NCI-H446 (cell line): ENCODE measurements at places on chromosomes 7 and 10.

GRCh38 chr10:101562231-101562630, 25.8 kb downstream of the POLL start:
- DNase-seq, result no peak

DNA sequence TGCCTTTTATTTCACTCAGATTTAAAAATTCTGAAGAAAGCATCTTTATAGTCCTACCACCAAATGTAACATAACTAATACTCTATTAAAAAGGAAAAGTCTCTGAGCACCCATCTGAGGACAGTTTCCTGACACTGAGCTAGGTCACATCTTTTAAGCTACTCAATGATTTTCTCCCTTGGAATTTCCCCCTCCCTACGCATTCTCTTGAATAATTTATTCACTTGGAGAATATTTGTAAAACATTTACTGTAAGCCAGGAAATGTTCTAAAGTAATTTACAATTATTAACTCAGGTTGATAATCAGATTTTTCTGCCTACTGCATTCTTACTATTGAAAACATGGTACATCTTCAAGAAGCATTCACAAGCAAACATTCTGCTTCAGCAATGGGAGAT, 297.2 kb upstream of the VSTM2A start:
- no peak for DNase-seq

GRCh38 chr10:31875608-31876007, 53.0 kb downstream of the ARHGAP12 start:
- no peak for DNase-seq

- DNase-seq, result no peak
Measured at GRCh38 chr7:17342756-17343155, 44.3 kb downstream of the AHR start.

DNA sequence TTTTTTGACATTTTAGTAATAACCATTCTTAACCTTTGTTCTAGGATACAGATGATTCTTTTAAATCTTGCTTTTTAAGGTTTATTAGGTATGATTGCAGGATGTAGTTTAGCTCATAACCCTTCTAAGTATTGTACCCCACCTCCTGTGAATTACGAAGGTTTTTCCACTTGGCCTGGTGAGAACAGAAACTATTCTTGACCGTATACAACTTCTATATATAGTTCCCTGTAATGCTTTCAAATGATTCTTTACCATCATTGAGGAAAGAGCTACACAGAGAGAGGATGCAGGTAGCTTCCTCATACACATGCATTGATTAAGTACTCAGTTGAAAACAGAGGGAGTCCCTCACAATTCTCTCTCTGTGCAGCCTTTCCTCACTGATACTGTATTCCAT, 86.3 kb downstream of the PALS2 start:
- DNase-seq, result no peak

DNA sequence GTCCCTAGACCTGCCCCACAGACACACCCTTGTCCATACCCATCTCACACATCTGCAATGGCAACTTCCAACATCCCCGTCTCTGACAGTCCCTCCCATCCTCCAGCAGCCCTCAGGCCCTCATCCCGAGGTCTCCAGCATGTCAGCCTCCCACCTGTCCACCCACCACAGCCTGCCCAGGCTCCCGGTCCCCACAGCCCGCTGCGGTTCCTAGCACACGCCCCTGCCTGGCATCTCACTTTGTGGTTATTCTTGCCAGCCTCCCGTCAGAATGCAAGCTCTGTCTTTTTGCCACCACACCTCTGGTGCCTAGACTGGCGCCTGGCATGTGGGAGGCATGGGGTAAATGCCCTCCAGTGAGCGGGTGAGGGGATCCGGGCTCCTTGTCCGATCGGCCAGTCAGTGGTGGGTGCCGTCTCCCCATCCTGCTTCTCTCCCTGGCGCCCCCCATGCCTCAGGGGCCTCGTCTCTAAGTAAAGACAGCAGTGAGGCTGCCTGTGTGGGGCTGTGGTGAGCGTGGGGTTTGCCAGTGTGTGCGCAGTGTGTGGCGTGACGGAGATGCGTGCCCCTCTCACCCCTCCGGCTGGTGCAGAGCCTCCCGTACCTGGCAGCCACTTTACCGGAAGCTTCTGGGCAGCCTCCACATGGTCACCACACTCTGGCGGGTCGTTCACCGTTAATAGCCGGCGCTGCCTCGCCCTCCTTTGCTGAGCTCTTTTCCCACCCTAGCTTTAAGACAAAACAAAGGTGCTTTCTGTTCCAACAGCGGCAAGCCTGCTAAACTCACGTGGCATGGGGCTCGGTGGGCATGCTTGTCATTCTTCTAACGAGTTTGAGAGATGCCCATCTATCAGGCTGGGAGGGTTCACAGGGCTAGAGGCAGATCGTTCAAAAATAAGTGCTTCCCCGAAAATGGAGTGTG, 28.5 kb upstream of the TTYH3 start:
- no peak for DNase-seq

- no peak for DNase-seq
Measured at GRCh38 chr10:11004144-11005077, 13.3 kb upstream of the CELF2 start.

- DNase-seq, result no peak
Measured at GRCh38 chr7:159070431-159071148, 74.1 kb downstream of the VIPR2 start.

DNA sequence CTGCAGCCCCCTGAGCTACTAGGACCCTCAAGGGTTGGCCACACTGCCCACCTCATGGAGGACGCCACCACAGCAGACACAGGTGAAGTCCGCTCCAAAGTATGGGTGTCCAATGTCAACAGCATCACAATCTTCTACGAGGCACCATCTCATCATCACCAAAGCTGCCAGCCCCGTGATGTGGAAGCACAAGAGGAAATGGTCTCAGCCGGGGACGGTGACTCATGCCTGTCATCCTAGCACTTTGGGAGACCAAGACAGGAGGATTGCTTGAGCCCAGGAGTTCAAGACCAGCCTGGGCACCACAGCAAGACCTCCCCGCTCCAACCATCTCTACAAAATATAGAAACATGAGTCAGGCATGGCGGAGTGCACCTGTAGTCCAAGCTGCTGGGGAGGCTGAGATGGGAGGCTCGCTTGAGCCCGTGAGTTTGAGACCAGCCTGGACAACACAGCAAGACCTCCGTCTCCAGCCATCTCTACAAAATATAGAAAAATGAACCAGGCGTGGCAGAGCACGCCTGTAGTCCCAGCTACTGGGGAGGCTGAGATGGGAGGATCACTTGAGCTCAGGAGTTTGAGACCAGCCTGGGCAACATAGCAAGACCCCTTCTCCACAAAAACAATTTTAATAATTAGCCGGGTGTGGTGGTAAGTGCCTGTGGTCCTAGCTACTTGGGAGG, 48.8 kb upstream of the MYL10 start:
- DNase-seq, result no peak

GRCh38 chr7:139224219-139224618, 6.8 kb upstream of the UBN2 start:
- DNase-seq, result no peak

DNA sequence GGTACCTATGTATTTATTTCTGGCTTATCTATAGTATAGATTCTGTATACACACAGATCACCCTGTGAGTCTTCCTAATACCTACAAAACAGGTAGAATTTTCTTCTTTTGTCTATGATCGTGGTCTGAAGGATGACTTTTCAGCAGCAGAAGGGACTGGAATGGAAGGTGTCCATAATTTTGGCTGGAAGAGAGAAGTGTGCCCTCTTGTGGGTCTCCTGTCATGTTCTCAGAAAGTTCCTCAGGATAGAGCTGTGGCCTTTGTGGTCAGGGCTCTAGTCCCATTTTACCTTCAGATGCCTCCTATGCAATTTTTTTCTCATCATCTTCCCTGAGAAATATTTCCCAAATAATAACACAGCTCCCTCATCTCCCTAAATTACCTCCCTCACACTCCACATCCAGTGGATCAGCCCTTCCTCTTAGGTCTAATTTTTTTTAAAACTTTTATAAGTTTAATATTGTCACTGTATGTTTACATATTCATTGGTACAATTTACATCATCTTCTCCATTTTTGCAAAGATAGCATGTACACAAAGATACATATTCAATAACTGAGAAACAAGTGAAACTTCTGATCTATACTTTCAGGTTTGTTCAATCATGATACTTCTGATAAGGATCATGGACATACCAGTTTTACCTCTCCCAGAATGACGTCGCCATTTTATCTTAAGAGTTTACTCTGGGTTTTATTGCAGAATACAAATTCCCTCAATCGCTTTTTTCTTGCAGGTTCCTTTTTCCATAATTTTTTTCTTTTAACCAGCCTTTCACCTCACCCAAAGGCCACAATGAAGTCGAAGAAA, 112.7 kb downstream of the REEP3 start:
- no peak for DNase-seq

DNA sequence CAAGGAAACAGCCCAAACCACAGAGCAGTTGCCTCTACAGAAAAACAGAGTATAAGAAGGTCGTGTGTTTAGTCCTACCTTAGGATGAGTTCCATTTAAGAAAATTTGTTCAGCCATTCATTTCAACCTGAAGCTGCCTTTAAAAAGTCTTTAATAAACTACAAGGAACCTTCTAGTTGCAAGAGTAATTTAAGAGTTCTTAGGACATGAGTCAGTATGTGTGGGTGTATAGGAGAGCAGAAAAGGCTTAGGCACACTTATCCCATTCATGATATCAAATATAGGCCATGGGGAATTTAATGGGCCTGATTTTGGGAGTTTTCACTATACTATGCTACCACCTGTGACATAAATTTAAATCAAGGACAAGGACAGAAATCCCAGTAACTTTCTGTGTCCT, 496.8 kb downstream of the TFEC start:
- DNase-seq, result no peak

DNA sequence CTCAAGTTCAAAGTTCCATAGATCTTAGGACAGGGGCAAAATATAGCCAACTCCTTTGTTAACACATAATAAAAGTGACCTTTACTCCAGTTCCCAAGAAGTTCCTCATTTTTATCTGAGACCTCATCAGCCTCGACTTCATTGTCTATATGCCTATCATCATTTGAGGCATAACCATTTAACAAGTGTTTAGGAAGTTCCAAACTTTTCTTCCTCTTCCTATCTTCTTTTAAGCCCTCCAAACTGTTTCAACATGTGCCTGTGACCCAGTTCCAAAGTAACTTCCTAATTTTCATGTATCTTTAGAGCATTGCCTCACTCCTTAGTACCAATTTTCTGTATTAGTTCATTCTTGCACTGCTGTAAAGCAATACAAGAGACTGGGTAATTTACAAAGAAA, 569.1 kb downstream of the ANKRD7 start:
- DNase-seq, result no peak

GRCh38 chr7:102468478-102469350, 3.9 kb downstream of the LRWD1 start:
- DNase-seq, result no peak

- no peak for DNase-seq
Measured at GRCh38 chr7:141286522-141286921, 212.7 kb downstream of the TMEM178B start.

DNA sequence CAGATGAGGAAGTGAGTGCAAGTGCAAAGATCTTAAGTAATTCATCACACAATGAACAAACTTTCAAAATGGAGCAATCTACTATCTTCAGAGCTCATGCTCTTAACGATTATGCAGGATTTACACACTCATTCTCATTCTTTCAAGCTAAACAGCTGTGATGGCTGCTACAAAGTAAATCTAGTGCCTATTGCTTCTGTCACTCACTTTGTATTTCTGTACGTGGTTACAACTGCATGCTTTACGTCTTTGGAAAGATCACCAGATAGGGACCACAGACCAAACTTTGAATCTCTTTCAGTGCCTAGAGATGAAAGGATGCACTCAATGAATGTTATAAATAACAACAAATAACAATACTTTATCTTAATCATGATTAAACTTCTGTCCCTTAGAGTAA, 194.6 kb downstream of the MAGI2 start:
- DNase-seq, result no peak

DNA sequence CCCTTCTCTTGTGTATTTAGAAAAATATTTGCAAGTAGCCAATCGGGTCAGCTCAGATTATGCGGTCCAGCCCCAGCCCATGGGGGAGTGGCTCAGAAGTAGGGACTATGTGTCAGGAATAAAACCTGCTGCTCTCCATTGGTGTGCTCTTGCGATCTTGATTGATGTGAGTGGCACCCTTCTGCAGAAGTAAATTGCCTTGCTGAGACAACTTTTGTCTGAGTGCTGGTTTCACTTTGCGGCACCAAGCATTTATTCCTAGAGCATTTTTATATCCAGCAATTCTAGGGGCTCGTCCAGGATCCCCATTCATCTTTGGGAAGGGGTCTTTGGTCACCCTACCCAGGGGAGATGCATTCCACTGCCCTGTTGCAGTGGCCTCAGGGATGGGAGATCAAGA, 26.1 kb upstream of the FAM221A start:
- DNase-seq, result no peak

GRCh38 chr7:1724118-1724910, 54.2 kb downstream of the ELFN1 start:
- no peak for DNase-seq

- DNase-seq, result no peak
Measured at GRCh38 chr10:74645692-74646091, 180.7 kb upstream of the KAT6B start.

DNA sequence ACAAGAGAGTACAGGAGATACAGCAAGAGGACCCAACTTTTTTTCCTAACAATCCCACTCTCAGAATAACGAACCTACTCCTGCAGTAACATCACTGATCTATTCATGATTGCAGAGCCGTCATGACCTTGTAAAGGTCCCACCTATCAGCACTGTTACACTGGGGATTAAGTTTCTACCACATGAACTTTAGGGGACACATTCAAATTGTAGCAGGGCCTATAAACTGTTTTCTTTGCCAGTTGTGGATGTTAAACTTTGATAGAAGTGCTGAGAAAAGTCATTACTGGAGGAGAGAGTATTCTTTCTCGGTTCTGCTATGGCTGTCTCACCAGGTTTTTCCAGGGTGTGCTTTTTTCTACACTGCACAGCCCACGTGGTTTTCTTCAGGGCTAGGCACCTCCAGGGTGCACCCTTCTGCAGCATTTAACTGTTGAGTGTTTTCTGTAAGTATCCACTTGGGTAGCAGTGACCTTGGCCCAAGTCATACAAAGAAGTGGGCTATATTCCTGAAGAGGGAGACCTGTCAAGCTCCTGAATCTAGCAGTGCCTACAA, 131.6 kb upstream of the AHR start:
- no peak for DNase-seq

- no peak for DNase-seq
Measured at GRCh38 chr7:151992375-151992774, 33.1 kb upstream of the GALNT11 start.

- no peak for DNase-seq
Measured at GRCh38 chr10:13769946-13770345, 183.2 kb downstream of the PRPF18 start.
